ENCODE measurements at places on chromosomes 2 and 18. TPM values are rescaled to one million over a fixed set of nuclear protein-coding genes. Genes with fewer than 3 reads are reported as not detected.

PPP1R1C gene
- total RNA-seq: 4.2 TPM

- DNase-seq: no peak
Observed at GRCh38 chr2:43423941-43424261, 171.9 kb downstream of the THADA start.

DNA sequence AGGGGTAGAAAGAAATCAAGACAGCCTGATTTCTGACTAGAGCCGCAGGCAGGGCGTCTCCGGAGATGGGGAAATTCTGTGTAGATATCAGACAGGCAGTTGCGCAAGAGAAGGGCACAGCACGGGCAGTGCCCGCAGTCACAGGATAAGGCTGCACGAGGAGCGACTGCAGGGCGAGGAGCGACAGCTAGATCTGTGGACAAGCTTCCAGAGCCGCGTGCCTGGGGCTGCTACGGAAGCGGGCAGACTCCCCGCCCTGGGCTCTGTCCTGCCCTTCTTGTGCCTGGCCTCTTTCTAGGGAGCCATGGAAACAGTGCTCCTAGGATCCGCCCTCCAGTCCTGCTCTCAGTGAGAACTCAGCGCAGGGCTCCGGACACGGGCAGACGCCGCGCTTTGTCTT, 12.6 kb downstream of the MC5R start:
- no peak for DNase-seq

- DNase-seq: no peak
Observed at GRCh38 chr2:212958757-212959295, 192.6 kb downstream of the IKZF2 start.

GRCh38 chr2:158134655-158135054, 33.0 kb downstream of the UPP2 start:
- no peak for DNase-seq

Data from breast epithelium (tissue), 4 donors.